H7 (cell line): ENCODE measurements at places on chromosomes 7 and 10. TPM values are rescaled to one million over a fixed set of nuclear protein-coding genes. Genes with fewer than 3 reads are reported as not detected.

Gene AGR2
- total RNA-seq = not detected in 2 replicates

DNA sequence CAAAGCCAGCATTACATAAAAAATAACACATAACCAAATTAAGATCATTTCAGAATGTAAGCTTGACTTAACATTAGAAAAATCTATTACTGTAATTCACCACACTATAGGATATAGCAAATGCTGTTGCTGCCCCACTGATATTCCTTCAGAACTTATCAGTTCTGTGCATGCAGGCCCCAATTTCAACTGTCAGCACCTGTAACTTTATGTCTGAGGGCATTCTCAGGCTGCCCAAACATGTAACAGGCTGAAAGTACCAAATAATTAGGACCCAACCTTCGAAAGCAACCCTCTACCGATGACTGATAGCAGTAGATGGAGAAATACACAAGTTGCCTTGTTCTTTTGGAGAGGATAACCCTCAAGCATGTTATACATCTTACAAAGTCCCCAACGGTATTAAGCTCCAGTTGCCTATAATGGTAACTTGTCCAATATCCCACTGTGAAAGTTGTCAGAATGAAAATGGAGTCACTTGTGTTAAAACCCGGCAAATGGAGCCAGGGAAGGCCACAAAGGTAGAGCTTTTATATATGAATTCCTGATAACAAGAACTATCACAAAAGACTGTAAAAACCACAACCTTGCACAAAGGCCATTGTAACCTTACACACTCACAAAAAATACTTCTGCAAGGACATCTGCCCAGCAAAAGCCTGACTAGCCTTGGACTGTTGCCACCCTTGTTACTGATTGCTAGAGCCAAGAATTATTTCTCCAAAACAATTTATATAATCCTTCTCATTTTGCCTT, 66.9 kb upstream of the ZNF746 start:
- no peak for DNase-seq

DNA sequence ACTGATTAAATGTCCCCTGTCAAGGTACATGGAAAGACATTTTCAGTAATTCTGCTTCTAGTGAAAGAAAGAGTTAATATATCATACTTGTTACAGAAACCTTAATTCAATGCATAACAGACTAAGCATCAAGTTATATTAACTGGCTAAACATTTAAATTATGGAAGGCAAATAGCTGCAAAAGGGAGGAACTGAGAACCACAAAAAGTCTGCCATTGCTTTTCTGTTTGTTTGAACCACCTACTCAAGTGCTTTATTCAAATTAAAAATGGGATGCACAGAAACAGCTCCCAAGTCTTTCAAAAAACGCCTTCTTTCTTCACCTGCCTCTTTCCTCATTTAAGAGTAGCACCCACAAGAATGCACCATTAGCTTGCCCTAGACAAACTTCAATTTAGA, 271.9 kb downstream of the RNLS start:
- DNase-seq = no peak

GRCh38 chr7:29620556-29620930, 56.9 kb downstream of the PRR15 start:
- no peak for DNase-seq

Gene SPDYE9
- total RNA-seq = not detected in 2 replicates

- DNase-seq = no peak
These were observed 34.8 kb upstream of the SH2D4B start for GRCh38 chr10:80502621-80503583.

DNA sequence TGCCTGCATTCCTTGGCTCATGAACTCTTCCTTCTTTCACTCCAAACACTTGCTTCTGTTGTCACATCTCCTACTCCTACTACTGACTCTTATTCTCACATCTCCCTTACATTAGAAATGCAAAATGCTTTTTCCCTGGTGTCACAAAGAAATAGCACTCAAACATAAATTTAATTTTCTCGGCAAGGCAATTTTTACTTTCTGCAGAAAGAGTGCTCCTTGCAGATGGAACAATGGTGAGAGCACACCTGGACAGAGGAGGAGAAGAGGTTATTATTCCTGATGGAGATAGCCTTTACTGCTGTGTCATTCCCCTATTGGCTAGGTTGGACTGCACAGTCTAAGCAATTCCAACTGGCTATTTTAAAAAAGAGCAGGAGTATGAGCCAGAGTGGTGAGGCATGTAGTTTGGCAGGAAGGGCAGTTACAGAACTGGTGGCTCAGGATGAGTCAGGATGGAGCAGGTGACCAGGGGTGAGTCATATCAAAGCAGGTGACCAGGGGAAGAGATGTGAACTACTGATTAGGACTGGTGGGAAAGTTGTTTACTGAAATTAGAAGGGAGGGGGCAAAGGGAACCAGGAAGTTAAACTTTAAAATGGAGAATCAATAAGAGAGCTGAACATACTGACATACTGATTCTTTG, 52.9 kb downstream of the CYP2C9 start:
- DNase-seq = no peak

GRCh38 chr10:103333934-103334520, 16.9 kb downstream of the PCGF6 start:
- peak; percentile 42 for DNase-seq

- no peak for DNase-seq
These were observed 58.3 kb downstream of the ST7 start for GRCh38 chr7:117011419-117012260.

GRCh38 chr7:120966961-120967360, 16.4 kb downstream of the ING3 start:
- DNase-seq = no peak

Gene SEMA3D
- total RNA-seq = 0.90 and 1.6 TPM in 2 replicates

- DNase-seq = no peak
These were observed 34.8 kb downstream of the CREB5 start for GRCh38 chr7:28447071-28447470.

GRCh38 chr10:7322623-7323022, 88.2 kb downstream of the SFMBT2 start:
- no peak for DNase-seq

Gene PDZD7
- total RNA-seq = 2.3 and 5.1 TPM in 2 replicates

- DNase-seq = no peak
These were observed 72.9 kb upstream of the ABCB5 start for GRCh38 chr7:20542594-20542993.

Gene TACR2
- 0.48 TPM in 1 of 2 replicates, not detected in the other for total RNA-seq

Gene NKX2-3
- not detected in 2 replicates for total RNA-seq

Gene CPEB3
- total RNA-seq = 0.62 and 0.92 TPM in 2 replicates

Gene PCGF5
- total RNA-seq = 4.8 TPM in 2 replicates

DNA sequence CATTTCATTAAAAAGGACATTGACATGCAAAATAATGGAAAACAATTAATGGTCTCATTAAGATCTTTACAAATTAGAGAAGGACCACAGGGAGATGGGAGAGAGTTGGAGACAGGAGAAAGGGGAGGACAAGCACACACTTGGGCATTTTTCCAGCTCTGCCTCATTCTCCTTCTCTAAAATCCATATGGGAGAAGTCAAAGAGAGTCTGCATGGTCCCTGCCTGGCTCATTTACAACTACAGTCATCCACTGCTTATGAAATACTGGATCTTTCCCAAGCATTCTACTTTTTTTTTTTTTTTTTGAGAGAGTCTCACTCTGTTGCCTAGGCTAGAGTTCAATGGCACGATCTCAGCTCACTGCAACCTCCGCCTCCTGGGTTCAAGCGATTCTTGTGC, 518.9 kb upstream of the CELF2 start:
- DNase-seq = no peak

Gene H2BK1
- total RNA-seq = 0.74 TPM in 1 of 2 replicates, not detected in the other

GRCh38 chr7:159118197-159118595, 26.5 kb downstream of the VIPR2 start:
- DNase-seq = no peak

DNA sequence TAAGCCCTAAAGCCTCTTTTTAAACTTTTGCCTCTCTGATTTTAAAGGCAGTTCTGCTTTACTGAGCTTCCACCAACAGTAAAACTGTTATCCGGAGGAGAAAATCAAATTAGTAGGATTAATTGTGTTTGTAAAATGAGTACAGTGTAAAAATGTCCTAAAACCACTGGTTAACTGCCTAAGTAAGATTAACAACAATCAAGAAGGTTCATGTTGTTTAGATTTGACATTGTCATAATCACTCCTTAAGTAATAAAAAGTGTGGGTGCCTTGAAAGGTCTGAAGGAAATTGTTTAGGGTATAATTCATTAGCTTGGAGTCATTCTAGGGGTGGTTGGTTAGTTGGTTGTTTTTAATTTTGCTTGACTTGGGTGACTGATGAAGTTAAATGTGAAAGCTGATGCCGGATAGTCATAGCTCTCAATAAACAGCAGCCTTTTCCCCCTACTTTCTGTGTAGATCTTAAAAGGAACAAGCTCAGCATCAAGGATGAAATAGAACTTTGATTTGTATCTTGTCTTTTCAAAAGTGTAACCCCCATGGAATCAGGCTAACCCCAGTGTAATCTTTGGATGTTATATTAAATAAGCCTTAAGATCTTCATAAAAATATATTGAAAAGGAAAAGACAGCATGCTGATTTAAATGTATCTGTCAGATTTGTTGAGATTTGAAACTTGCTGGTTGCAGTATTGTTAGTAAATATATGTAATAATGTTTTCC, 148.3 kb downstream of the ARID5B start:
- no peak for DNase-seq

DNA sequence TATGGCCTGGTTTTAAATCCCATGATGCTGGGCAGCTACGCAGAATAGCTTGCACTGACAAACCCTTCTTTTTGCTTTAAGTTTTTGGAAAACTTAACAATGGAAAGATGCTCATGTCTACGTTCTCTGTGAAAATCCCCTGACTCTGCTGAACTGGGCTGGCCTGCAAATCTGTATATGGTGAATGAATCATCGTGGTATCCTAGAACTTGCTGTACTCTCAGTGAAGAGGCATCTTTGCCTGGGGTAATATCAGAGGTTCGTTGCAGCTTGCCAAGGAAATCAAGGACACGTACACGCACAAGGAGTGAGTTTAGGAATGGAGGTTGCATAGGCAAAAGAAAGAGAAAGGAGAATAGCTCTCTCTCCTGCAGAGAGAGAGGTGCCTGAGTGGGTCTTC, 382.0 kb upstream of the ADARB2 start:
- no peak for DNase-seq

DNA sequence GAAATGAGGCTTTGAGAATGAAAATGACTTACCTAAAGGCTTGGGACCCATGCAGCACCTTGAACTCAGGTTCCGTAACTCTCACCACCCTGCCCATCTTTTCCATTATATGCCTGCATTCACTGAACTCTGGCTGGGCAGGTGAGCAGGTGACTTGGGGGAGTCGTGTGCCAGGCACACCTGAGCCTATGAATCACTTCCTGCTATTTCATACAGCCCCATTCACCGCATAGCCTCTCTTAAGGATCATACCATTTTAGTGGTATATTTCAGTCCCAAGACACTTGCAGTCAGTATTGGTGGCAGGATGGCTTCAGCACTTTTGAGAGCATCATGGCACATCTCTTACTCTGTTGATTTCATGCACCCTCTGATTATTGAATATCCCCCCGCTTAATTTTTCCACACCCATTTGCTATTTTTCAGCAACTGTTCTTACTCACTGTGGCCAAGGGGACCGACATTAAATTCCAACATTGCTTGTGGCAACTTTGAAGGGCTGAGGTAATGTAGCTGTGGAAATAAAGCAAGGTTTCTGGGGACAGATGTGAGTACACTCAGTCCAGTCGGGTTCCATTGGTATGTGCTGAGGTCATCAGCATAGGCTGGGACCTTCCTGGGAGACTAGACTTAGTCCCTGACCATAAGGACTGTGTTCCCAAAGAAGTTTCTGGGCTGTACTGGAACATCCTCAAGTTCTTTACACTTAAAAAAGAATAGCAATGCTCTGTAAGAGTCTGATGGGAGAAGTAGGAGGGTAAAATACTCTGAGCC, 39.8 kb upstream of the ZNF438 start:
- DNase-seq = no peak

DNA sequence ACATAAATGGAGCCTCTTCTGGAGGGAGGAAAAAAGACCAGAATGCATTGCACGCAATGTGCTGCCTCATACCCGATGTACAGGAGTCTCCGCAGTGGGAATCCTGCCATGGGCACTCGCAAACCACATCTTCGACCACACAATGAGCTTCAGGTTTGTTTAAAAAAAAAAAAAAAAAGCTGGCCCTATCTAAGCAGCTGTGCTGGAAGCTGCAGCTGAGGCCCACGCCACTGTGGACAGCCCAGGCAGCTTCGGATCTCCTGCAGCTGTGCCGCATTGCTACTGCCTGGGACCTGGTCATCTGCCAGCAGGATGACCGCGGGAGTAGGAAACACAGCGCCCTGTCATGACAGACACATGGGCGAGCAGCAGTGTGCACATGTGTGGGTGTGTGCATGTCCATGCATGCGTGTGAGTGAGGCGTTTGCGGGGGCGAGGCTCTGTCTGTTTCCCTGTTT, 26.0 kb downstream of the EN2 start:
- no peak for DNase-seq

GRCh38 chr7:52064493-52064892, 747.9 kb upstream of the COBL start:
- DNase-seq = no peak

DNA sequence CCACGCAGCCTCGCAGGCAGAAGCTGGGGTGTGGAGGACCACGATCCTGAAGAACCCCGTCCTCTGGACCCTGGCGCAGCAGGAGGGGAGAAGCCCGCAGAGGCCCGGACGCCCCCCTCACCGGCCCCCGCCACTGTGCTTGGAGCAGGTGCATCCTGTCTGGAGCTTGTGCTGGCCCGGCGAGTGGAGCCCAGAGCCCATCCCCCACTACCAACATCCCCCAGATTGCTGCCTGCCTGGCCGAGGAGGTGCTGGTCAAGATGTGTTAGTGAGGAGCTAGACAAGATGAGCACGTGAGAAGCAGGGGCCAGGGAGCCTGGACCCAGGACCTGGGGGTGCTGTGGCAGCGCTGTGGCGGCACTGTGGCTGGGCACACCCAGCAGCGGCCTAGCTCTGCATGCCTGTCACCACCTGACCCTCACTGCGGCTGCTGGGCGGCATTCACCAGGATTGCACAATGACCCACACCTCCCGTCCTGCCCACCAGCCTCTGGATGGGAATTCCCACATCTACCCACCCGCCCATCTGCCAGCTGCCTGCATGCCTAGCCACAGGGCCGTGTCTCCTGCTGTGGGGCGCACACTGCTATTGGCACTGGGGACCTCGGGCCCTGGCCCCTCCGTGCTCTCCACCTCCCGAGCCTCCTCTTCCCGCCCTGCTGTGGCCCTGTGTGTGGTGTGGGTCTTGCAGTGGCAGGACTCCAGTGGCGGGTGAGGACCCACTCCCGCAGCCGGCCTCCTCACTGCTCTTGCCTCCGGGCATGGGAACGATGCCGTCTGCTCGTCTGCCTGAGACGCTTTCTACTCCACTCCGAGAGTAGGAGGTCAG, 11.8 kb downstream of the GPR146 start:
- peak; percentile 64 for DNase-seq

DNA sequence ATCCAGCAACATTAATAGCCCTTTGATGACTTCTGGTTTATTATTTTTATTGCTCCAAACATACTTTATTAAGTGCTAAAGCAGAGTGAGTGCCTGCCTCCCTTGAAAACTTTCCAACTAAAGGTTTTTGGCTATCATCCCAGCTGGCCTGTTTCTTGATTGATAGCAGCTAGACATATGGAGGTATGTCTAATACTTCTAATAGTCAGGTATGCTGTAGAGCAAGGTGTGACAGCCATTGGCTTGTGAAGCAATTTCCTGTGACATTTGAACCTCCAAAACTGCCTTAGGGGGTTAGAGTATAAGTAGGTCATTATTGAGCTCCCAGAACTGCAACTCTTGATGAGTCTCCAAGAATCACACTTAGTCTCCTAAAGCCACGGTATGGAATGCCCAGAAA, 55.8 kb downstream of the LOXL4 start:
- no peak for DNase-seq
